ENCODE measurements at places on chromosomes 2 and 18.
A peak's percentile ranks its signal among the peaks of the same experiment; 100 is the strongest.

DNA sequence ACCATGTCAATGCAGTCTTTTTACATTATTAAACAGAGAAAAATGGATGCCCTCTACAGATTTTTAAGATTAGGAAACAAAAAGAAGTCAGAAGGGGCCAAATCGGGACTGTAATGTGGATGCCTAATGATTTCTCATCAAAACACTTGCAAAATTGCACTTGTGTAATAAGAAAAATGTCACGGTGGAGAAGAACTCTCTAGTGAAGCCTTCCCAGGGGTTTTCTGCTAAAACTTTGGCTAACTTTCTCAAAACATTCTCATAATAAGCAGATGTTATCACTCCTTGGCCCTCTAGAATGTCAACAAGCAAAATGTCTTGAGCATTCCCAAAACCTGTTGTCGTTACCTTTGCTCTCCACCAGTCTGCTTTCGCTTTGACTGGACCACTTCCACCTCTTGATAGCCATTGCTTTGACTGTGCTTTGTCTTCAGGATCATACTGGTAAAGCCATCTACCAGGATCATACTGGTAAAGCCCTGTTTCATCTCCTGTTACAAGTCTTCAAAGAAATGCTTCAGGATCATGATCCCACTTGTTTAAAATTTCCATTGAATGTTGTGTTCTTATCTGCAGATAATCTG is 226.8 kb downstream of the TNS1 start:
- H3K4me3 ChIP-seq = no peak overlapping the region
- no peaks in the 10 kb centered on the region for H3K4me1 ChIP-seq
- H3K27me3 ChIP-seq = peaks cover 6% of the 10 kb centered on the region
- no peaks in the 10 kb centered on the region for H3K36me3 ChIP-seq
- no peak overlapping the region for H3K27ac ChIP-seq
- DNase-seq = no peak

GRCh38 chr18:12254136-12254819 is at the start of gene CIDEA:
Gene CIDEA (plus strand): TSS chr18:12254361. CDS start chr18:12254384, 23 bp downstream.
- no peak within 1 kb of the TSS for H3K4me3 ChIP-seq
- H3K4me1 ChIP-seq = no peaks in the 10 kb centered on the region

DNA sequence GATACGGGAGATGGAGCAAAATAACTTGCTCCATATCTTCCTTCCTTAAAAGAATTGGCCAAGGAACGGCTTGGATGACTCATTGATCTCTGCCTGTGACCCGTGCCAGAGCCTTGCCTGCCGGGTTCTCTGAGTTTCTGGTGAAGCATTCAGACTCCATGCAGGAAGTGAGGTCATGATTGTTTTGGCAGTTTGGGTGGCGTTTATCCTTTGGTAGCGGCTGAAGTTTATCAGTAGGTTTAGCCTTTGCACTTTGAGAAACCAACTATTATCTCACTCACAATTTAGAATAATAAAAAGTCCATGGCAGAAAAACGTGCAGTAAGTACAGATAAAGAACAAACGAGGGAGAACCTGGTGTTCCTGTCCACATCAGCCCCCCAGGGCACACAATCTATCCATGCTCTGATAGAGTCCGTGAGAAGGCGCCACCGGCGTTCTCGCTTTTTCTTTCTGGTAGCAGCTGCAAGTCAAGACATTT is 15.0 kb upstream of the CTAGE1 start:
- no peaks in the 10 kb centered on the region for H3K4me1 ChIP-seq
- no peak for DNase-seq
- no peaks in the 10 kb centered on the region for H3K36me3 ChIP-seq
- H3K4me3 ChIP-seq = no peak overlapping the region
- H3K27ac ChIP-seq = no peak overlapping the region
- H3K27me3 ChIP-seq = no peaks in the 10 kb centered on the region

- H3K27me3 ChIP-seq = no peaks in the 10 kb centered on the region
- H3K4me1 ChIP-seq = no peaks in the 10 kb centered on the region
- no peak overlapping the region for H3K4me3 ChIP-seq
- peaks cover 14% of the 10 kb centered on the region for H3K36me3 ChIP-seq
- no peak for DNase-seq
- no peak overlapping the region for H3K27ac ChIP-seq
These were observed 13.4 kb downstream of the NIFK start for GRCh38 chr2:121723316-121723715.

DNA sequence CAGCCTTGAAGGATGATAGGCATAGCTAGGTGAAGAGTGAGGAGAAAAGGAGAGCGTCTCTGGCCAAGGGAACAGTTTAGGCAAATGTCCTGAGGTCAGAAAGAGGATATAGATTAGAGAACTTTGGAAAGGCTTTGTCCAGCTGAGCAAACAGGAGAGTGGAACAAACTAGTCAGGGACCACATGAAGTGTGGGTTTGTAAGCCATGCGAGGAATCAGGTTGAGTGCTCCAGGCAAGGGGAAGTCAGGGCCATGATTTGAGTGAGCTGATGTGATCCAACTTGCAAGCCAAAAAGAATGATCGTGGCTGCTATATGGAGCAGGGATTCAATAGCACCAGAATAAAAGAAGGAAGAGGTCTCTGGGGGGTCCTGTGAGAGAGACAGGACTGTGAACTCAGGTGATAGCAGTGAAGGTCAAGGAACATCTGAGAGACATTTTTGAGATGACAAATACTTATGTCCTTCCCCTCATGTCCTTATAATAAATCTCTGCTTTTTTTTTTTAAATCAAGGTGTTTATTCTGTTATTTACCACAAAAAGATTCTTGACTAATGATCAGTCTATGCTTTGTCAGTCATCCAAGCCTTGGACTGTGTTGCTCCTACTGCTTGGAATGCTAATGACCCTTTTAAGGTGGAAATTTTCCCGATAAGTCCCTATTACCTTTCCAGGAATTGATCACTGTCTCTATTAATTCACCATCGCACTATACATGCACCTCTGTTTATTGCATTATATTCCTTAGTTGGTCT is 472.6 kb downstream of the TXNL1 start:
- no peak overlapping the region for H3K4me3 ChIP-seq
- no peaks in the 10 kb centered on the region for H3K36me3 ChIP-seq
- H3K27ac ChIP-seq = no peak overlapping the region
- no peaks in the 10 kb centered on the region for H3K4me1 ChIP-seq

GRCh38 chr2:122683018-122683417 is 927.6 kb downstream of the TSN start:
- no peak for DNase-seq
- H3K4me3 ChIP-seq = no peak overlapping the region
- H3K36me3 ChIP-seq = no peaks in the 10 kb centered on the region
- no peaks in the 10 kb centered on the region for H3K4me1 ChIP-seq

- H3K36me3 ChIP-seq = no peaks in the 10 kb centered on the region
- H3K4me1 ChIP-seq = no peaks in the 10 kb centered on the region
- DNase-seq = no peak
- no peak overlapping the region for H3K27ac ChIP-seq
- no peaks in the 10 kb centered on the region for H3K27me3 ChIP-seq
These were observed 279.3 kb downstream of the NYAP2 start for GRCh38 chr2:225678792-225679191.

- peaks cover 14% of the 10 kb centered on the region for H3K36me3 ChIP-seq
- peak overlapping the region; percentile 75 for H3K4me3 ChIP-seq
- no peak for DNase-seq
- H3K27me3 ChIP-seq = no peaks in the 10 kb centered on the region
- H3K27ac ChIP-seq = peak overlapping the region; percentile 94
These were observed 1.9 kb downstream of the PTMA start for GRCh38 chr2:231709981-231710798.

- H3K27ac ChIP-seq = peak overlapping the region; percentile 96
- H3K36me3 ChIP-seq = peaks cover 3% of the 10 kb centered on the region
- peaks cover 26% of the 10 kb centered on the region for H3K4me1 ChIP-seq
- DNase-seq = no peak
- peak overlapping the region; percentile 72 for H3K4me3 ChIP-seq
- H3K27me3 ChIP-seq = no peaks in the 10 kb centered on the region
These were observed 674 bp downstream of the PTPN4 start for GRCh38 chr2:119760237-119760955.

- H3K4me1 ChIP-seq = no peaks in the 10 kb centered on the region
- no peak for DNase-seq
- H3K27me3 ChIP-seq = peaks cover 9% of the 10 kb centered on the region
- no peaks in the 10 kb centered on the region for H3K36me3 ChIP-seq
- H3K27ac ChIP-seq = no peak overlapping the region
These were observed 235.8 kb upstream of the RAB12 start for GRCh38 chr18:8373486-8373885.

DNA sequence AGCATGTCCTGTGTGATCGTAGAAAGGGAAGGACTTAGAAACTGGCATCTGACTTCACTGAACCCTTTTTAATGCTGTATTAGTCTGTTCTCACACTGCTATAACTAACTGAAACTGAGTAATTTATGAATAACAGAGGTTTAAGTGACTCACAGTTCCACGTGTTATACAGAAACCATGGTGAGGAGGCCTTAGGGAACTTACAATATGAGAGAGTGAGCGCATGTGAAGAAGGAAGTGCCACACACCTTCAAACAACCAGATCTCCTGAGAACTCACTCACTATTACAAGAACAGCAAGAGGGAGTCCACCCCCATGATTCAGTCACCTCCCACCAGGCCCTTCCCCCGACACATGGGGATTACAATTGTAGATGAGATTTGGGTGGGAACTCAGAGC is 811.3 kb downstream of the CPS1 start:
- DNase-seq = no peak
- H3K27ac ChIP-seq = no peak overlapping the region
- no peaks in the 10 kb centered on the region for H3K36me3 ChIP-seq
- H3K27me3 ChIP-seq = no peaks in the 10 kb centered on the region
- H3K4me3 ChIP-seq = no peak overlapping the region

- no peaks in the 10 kb centered on the region for H3K4me1 ChIP-seq
- H3K27me3 ChIP-seq = peaks cover 4% of the 10 kb centered on the region
- no peak overlapping the region for H3K4me3 ChIP-seq
- H3K27ac ChIP-seq = no peak overlapping the region
These were observed 41.5 kb downstream of the SP140 start for GRCh38 chr2:230267059-230267458.

- no peaks in the 10 kb centered on the region for H3K27me3 ChIP-seq
- no peak for DNase-seq
- no peaks in the 10 kb centered on the region for H3K36me3 ChIP-seq
- no peak overlapping the region for H3K27ac ChIP-seq
- H3K4me1 ChIP-seq = no peaks in the 10 kb centered on the region
These were observed 684.0 kb downstream of the DSC3 start for GRCh38 chr18:30358555-30358954.

DNA sequence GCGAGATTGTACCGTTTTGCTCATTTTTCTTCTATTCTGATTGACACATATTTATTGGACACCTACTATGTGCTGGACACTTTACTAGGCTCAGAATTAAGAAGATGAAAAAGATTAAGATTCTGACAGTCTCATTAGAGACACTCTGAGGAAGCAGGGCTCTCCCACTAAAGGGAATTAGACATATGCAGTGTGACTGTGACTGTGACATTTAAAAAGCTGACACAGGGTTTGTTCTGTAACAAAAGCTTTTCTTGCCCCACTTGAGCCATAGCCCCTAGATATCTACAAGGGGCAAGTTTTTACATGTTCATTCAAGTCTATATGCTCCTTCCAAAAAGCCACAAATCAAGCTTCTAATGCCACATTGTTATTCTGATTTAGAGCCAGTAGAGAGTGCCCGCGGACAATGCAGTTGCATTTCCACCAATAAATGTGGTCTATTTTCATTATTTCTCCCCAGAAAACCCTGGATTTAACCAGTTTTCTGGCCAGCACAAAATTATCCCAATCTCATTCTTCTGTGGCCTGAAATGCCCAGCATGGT is 9.8 kb downstream of the ARHGAP25 start:
- H3K4me1 ChIP-seq = no peaks in the 10 kb centered on the region
- no peaks in the 10 kb centered on the region for H3K36me3 ChIP-seq
- H3K4me3 ChIP-seq = no peak overlapping the region
- no peak overlapping the region for H3K27ac ChIP-seq
- no peak for DNase-seq
- H3K27me3 ChIP-seq = no peaks in the 10 kb centered on the region
